ENCODE measurements at places on chromosomes 1 and 21. TPM values are rescaled to one million over a fixed set of nuclear protein-coding genes. Genes with fewer than 3 reads are reported as not detected.

HMCN1 gene
- 6.8 TPM for total RNA-seq

ADAMTS5 gene
- total RNA-seq = 2.5 TPM

BGLAP gene
- total RNA-seq = 0.75 TPM

- H3K4me1 ChIP-seq = no peaks in the 10 kb centered on the region
- no peak overlapping the region for H3K27ac ChIP-seq
- H3K27me3 ChIP-seq = no peaks in the 10 kb centered on the region
Measured at GRCh38 chr1:165389609-165390008, 33.1 kb upstream of the LMX1A start.

A3GALT2 gene
- total RNA-seq = not detected

TCHH gene
- 0.05 TPM for total RNA-seq

DNA sequence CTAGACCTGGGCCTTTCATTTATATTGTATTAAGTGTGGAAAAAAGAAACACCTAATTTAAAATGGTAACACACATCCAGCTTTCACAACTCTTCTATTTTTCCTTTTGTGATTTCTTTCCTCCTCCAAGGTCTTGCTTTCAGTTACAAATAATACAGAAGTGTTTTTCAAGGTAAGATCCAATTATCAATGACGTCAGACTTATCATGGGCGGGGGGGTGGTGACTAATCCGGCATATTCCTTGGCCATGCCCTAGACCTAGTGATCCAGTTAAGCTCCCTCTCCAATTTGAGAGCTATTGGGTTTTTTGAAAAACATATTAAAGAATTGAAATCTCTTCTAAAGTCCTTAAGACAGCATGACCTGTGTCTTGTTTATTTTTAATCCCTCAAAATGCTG lies 669.9 kb upstream of the NR5A2 start:
- no peak for DNase-seq
- H3K27ac ChIP-seq = no peak overlapping the region
- no peak overlapping the region for H3K4me3 ChIP-seq
- no peaks in the 10 kb centered on the region for H3K36me3 ChIP-seq
- no peaks in the 10 kb centered on the region for H3K4me1 ChIP-seq

DNA sequence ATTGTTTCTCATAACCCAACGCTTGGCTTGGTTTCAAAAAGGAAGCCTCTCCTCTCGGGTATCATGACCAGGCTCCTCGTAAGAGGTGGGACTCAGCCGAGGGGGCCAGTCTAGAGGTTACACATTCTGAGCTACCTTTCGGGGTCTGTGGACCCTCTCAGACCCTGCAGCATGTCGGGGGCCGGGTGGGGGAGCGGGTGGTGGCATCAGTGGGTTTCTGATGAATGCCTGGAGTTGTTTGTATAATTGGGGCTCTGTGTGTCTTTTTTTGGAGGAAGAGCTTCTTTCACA lies 229.3 kb downstream of the CAMTA1 start:
- H3K27ac ChIP-seq = no peak overlapping the region
- no peaks in the 10 kb centered on the region for H3K27me3 ChIP-seq
- DNase-seq = no peak
- no peaks in the 10 kb centered on the region for H3K4me1 ChIP-seq
- H3K36me3 ChIP-seq = no peaks in the 10 kb centered on the region

IL19 gene
- total RNA-seq = not detected

DNA sequence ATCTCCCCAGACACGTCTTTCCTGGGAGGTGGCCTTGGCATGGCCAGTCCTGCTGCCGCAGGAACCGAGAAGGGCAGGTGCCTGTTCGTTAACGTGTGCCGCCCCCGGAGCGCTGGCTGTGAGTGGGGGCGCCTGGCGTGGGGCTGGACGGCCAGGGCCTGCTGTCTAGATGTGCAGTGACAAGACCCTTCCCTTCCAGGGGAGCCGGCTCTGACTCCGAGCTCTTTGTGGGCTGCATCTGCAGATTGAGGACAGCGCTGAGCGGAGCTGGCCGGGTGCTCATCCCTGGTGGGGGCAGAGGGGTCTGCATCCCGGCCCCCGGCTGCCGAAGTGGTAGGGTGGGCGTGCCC lies 13.0 kb downstream of the COL18A1 start:
- H3K27ac ChIP-seq = no peak overlapping the region
- H3K4me1 ChIP-seq = no peaks in the 10 kb centered on the region
- no peak overlapping the region for H3K4me3 ChIP-seq
- no peak for DNase-seq
- H3K27me3 ChIP-seq = no peaks in the 10 kb centered on the region

Measured in liver (tissue), 10 donors.